Activated T-helper 9 cell treated with anti-CD3 and anti-CD28 coated beads, Interleukin-2, amount 50 U/mL, for 16 hours (primary cell): ENCODE measurements at places on chromosomes 5 and 9.

GRCh38 chr5:78586251-78586650, 62.3 kb downstream of the LHFPL2 start:
- DNase-seq, result no peak

GRCh38 chr5:113119246-113119924, 142.8 kb downstream of the DCP2 start:
- no peak for DNase-seq

- DNase-seq, result no peak
Observed at GRCh38 chr5:178535299-178536175, 54.7 kb downstream of the COL23A1 start.

DNA sequence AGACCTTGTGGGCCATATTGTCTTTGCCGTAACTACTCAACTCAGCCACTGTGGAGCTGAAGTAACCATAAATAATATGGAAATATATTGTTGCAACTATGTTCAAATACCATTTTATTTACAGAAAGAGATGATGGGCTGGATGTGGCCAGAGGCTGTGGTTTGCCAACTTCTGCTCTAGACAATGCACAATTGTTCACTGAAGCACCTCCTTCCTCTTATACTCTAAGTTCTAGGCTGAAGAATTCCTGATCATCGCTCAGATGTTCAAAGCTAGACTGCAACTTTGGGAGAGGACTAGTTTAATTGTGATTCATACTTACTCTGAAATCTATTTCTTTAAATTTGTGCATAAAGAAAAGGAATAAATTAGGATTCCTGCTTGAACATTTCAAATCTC, 245.0 kb downstream of the TAF11L14 start:
- DNase-seq, result no peak

DNA sequence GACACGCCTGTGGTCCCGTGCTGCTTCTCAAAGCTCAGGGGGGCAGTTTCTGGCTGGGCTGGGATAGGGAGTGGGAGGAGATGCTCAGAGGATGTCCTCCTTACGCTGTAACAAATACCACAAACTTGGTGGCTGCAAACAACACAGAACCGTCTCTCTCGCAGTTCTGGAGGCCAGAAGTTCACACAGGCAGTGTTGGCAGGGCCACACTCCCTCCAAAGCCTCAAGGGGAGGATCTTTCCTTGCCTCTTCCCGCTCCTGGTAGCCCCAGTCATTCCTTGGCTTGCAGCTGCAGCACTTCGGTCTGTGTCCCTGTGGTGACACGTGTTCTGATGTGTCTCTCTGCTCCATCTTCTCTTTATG, 10.4 kb upstream of the ORM1 start:
- no peak for DNase-seq

DNA sequence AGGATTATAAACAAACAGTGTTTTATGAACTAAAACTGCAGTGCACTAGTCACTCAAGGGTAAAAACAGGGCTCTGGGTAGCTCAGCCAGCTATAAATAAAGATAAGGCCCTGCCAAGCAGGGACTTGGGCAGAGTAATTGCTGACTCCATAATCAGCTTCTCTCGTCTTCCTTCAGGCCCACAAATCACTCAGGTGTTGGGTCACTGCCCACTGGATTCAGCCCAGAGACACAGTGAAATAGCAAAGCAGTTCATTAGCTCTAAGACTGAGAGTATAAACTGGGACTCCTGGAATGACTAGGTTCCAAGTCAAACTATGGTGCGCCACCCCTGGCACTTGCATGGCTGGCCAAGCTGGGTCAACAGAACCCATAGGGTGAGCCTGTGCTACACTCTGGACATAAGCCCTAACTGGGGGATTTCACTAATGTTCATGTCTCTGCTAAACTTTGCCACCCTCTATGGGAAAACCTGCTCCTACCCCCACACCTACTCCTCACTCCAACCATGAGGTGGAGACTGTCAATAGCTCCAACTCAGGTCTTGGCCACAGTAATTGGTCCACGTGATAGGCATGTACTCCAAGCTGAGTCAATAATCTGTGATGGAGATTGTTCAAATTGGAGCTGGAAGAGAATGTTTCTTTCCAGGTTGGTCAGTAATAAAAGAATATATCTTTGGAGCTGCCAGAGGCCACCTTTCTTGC, 158.5 kb downstream of the SLIT3 start:
- no peak for DNase-seq

GRCh38 chr5:50675385-50675784, 8.9 kb downstream of the PARP8 start:
- no peak for DNase-seq

GRCh38 chr5:145637396-145637795, 197.7 kb downstream of the PRELID2 start:
- no peak for DNase-seq

DNA sequence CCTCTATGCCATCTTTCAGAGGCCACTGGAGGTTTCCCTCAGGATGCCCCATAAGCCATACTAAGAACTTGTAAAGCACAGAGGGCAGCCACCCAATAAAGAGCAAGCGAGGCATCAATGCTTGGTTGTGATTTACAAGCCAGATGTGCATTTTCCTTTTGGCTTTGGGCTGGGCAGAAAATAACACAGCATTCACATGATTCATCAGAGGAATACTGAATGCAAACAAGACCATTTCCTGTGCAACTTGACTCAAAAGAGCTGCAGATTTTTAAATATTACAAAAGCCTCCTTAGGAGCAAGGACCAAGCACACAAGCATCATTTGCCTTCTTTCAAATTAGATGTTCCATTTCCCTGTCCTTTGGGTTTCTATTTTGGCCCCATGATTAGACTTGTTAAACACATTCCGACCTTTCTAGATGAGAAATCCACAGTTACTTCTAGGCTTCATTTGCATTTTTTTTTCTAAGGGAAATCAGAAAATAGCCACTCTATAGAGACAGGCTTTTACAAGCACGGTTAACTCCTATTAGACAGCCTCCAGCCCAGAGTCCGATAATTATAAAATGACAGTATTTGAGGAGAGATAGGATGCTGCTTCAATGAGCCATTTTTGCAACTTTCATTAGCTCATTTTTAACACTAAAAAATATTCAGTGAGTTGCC, 207.8 kb downstream of the SEMA5A start:
- no peak for DNase-seq

DNA sequence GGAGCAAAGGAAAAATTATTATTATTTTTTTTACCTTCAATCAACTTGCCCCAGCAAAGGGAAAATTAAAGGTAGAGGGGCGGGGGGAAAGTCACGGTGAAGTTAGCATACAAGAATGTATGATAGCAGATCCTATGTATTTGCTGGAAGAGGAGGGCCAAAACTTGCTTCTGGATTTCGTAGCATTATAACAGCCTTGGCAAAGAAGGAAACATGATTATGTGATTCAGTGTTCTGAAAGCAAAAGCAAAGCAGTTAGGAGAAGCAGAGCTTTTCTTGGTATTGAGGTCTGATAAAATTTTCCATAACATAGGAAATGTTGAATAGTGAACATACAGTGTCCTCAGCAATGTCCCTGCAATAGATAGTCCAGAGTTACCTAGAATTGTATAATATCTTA, 32.4 kb downstream of the MAST4 start:
- no peak for DNase-seq

- no peak for DNase-seq
Observed at GRCh38 chr5:133483406-133484090, 128.8 kb downstream of the FSTL4 start.

DNA sequence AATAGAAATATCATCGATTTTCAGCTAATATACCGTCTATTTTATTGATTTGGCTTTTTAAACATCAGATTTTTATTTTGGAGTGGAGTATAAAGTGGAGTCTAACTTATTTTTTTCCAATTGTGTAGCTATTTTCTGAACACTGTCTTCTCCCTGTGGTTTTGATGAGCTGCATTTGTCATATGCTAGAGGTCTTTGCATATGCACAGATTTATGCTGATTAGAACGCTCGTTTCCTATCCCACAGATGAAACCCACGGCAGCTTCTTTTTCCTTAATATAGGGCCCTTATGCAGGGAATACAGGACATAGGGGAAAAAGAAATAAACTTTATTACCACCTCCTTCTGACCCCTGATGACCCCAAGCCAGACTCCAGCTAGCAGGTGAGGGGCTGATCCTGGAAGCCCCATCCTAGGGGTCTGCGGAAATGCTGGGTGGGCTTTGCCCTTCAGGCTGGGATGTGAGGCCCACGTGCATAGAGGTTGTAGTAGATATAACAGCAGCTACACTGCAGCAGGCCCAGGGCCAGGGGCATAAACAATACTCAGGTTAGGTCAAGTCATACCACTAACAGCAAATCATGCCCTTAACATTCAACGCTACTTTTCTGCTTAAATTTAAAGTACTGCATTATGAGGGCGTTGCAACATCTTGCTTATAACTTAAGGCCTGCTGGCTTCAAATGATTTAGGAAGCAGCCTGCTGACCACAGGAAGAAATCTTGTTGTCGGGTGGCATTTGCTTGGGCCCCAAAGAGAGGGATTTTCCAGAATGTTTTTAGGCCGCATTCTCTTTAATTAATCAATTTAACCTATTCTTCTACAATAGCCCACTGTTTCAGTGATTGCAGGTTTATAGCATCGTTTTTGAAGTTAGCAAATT, 28.5 kb downstream of the MVB12B start:
- DNase-seq, result no peak
